Activated naive CD4-positive, alpha-beta T cell treated with anti-CD3 and anti-CD28 coated beads for 36 hours (primary cell): ENCODE measurements at places on chromosomes 11 and 22.

- DNase-seq = no peak
Measured at GRCh38 chr22:50121202-50121740, 31.5 kb downstream of the MOV10L1 start.

DNA sequence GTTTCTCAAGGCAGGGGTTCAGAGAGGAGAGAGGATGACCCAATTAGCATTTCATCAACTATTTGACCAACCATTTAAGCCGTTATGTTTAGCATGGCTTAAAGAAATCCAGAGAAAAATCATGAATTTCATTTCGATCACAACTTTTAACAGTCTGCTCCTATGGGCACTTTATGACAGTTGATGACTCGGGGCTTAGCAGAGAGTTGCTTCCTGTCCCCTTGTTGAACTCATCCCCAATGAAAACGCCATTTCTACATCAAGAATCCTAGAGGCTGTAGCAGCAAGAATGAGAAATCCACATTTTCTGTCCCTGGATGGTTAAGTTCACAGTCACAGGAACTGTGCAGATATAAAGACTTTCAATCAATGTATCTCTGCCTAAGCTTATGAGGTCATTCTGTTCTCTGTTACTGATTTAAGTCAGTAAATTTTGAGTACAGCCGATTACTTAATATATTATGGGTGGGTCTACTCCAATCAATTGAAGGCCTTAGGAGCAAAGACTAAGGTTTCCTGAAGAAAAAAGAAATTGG, 81.1 kb downstream of the BDNF start:
- no peak for DNase-seq

- DNase-seq = no peak
Measured at GRCh38 chr11:115193914-115194801, 310.1 kb downstream of the CADM1 start.

DNA sequence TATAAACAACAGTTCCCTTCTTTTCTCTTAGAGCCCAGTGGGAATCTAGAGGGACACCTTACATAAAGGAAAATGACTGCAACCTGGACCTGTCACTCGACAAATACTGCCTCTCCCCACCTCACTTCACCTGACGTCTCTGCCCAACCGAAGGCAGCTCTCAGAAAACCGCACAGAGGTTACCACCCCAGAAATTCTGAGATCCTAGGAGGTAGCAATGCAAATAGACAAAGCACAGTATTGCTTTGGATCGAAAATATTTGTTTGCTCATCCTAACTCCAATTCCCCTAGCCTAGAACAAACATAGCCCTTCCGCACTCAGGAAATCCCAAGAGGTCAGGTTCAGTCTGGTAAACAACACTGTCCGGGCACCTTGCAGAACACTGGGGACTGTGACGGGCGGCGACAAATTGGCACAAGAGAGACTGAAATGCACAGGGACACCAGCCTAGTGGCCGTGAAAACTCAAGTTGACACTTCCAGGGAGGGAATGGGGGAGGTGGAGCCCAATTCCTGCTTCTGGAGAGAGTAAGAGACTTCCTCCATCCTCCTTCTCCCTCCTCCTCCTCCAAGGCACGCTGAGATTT, 420 bp upstream of the TRIM44 start:
- peak; percentile 26 for DNase-seq

GRCh38 chr22:39994041-39994565, 651 bp upstream of the FAM83F start:
- DNase-seq = peak; percentile 81
